ENCODE measurements at places on chromosomes 16 and 17.

DNA sequence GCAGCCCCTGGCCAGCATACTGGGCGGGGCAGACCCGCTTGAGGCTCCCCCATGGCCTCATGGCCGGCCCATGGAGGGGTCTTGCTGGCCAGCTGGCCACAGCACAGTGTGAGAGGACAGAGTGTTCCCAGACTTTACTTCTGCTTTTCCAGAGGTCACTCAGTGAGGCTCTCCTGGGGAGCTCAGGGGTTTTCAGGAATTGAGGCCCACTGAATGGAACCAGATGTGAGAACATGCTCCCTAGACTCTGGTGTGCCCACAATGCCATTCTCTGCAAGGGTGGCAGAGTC is 21.2 kb downstream of the ATP6V0D1 start:
- no peak for DNase-seq

DNA sequence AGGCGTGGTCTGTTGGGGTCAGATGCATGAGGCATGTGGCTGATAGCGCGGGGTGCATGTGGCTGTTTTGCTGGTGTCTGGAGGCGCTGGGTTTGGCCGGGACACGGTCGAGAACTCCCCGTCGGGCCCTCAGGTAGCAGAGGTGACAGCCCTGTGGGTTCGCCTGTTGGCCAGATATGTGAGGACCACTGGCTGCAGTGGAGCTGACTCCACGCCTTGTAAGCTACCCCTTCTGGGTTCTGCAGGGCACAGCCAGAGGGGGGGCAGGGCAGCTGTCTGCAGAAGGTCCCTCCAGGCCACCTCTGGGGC is 38.5 kb downstream of the SOX8 start:
- DNase-seq = no peak

- no peak for DNase-seq
Measured at GRCh38 chr16:84082835-84083569, 33.7 kb downstream of the MBTPS1 start.

DNA sequence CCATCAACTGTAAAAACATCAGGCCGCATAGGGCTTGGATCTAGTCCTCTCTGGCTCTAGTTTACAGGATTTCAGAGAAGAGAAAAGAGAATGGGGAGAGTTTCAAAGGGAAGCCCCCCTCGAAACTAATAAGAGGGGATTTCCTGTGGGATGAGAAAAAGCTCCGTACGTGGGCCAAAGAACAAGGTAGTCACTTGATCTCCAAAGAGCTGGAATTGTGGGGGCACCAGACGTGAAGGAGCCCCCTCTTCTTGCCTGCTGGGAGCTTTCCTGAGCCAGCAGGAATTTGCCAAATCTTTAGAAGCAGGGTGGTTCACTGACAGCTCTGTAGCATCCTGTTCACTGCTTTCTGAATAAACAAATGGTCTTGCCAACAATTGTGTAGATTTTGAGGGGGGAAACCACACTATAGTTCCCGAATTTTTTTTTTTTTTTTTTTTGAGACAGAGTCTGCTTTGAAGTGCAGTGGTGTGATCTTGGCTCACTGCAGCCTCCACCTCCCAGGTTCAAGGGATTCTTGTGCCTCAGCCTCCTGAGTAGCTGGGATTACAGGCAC is 7.0 kb upstream of the TMIGD1 start:
- DNase-seq = no peak

- DNase-seq = no peak
Measured at GRCh38 chr17:6303664-6304063, 131.3 kb downstream of the AIPL1 start.

Data from stimulated activated CD8-positive, alpha-beta memory T cell treated with anti-CD3 and anti-CD28 coated beads, Interleukin-15, amount 100 ng/mL, for 1 hour (primary cell).